SK-MEL-5 (cell line): ENCODE measurements at places on chromosomes 11 and 22. TPM values are rescaled to one million over a fixed set of nuclear protein-coding genes. Genes with fewer than 3 reads are reported as not detected.

UBQLNL gene
- not detected in 2 replicates for total RNA-seq

SUSD2 gene
- 0.03 and 0.05 TPM in 2 replicates for total RNA-seq

SMTNL1 gene
- total RNA-seq = not detected in 2 replicates

LRRC4C gene
- total RNA-seq = not detected in 2 replicates

SLC22A6 gene
- total RNA-seq = not detected in 2 replicates

CHST1 gene
- total RNA-seq = not detected in 2 replicates

SYCE3 gene
- total RNA-seq = not detected in 2 replicates

GPHA2 gene
- total RNA-seq = not detected in 2 replicates

USP2 gene
- total RNA-seq = 0.37 and 0.40 TPM in 2 replicates

SFI1 gene
- total RNA-seq = 11.8 and 15.1 TPM in 2 replicates

CTSW gene
- 0.29 and 0.48 TPM in 2 replicates for total RNA-seq

OR5D16 gene
- not detected in 2 replicates for total RNA-seq

STK33 gene
- not detected in 2 replicates for total RNA-seq

INS gene
- not detected in 2 replicates for total RNA-seq

OR56A1 gene
- not detected in 2 replicates for total RNA-seq

HBD gene
- not detected in 2 replicates for total RNA-seq

SGSM1 gene
- 0.03 TPM in 1 of 2 replicates, not detected in the other for total RNA-seq

SF1 gene
- 53.3 and 57.4 TPM in 2 replicates for total RNA-seq

DBX1 gene
- total RNA-seq = not detected in 2 replicates

CCDC188 gene
- not detected in 2 replicates for total RNA-seq

MICAL2 gene
- total RNA-seq = 1.2 and 2.3 TPM in 2 replicates

RTN3 gene
- 31.6 and 36.4 TPM in 2 replicates for total RNA-seq

OR5AN1 gene
- not detected in 2 replicates for total RNA-seq

ALKBH3 gene
- total RNA-seq = 58.0 and 65.6 TPM in 2 replicates
